ENCODE measurements at places on chromosomes 7 and 10.

DNA sequence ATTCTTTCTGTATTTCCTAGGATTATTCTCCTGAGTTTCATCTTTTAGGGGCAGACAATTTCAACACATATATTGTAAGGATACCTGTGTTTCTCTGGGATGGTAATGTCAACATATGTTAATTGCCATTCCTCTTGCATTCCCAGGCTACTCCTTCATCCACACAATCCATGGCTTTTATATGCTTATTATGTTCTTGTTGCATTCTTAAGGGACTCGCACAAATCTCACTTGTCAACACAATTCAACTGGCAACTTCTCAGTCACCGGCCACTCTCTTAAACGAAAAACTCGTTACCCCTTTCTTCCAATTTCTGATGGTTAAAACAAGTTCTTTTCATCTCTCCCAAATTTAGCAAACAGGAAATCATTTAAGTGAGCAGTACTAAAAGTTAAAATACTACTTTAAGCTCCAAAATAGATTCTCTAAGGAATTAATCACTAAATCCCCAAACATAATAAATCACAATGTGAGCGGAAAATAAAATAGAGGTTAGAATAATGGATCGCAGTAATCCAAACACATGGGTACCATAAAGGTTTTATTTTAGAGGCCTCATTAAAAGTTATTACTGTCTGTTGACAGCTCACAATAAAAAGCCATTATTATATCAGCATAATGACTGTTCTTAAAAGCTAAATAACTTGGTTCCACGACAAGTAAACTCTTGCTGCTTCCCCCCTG is 223.2 kb downstream of the ELMO1 start:
- DNase-seq: no peak

GRCh38 chr7:2838873-2839578 is 5.1 kb downstream of the GNA12 start:
- DNase-seq: no peak

GRCh38 chr10:125772112-125772863 is 3.3 kb downstream of the MMP21 start:
- DNase-seq: no peak

GRCh38 chr7:121109145-121109544 is 120.6 kb downstream of the CPED1 start:
- DNase-seq: no peak

GRCh38 chr10:74981831-74982633 is 129.4 kb upstream of the SAMD8 start:
- DNase-seq: no peak

- no peak for DNase-seq
Observed at GRCh38 chr7:116859323-116859722, 3.1 kb upstream of the CAPZA2 start.

- DNase-seq: no peak
Observed at GRCh38 chr10:97210543-97210960, 24.8 kb upstream of the SLIT1 start.

DNA sequence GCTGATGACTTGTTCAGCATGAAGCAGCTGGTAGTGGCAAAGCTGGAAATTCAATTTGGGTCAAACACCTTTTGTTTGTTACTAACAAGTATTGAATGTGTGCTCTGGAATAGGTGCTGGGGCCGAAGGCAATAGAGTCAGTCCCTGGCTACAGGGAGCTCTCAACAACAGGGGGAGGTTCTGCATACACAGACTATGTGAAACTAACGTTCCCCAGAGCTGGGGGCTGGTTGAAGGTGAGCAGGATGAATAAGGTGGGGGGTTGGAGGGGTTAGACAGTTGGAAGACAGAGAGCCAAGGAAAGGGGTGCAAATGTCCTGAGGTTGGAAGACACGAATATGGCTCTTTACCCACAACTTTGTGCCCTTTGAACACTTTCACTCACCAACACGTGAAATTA is 84.1 kb upstream of the PLPP4 start:
- no peak for DNase-seq

GRCh38 chr10:100970914-100971811 is 1.9 kb downstream of the SEMA4G start:
- no peak for DNase-seq

GRCh38 chr10:30422151-30422695 is 11.8 kb upstream of the MAP3K8 start:
- DNase-seq: no peak

- DNase-seq: no peak
Observed at GRCh38 chr7:45347804-45348203, 190.2 kb downstream of the RAMP3 start.

DNA sequence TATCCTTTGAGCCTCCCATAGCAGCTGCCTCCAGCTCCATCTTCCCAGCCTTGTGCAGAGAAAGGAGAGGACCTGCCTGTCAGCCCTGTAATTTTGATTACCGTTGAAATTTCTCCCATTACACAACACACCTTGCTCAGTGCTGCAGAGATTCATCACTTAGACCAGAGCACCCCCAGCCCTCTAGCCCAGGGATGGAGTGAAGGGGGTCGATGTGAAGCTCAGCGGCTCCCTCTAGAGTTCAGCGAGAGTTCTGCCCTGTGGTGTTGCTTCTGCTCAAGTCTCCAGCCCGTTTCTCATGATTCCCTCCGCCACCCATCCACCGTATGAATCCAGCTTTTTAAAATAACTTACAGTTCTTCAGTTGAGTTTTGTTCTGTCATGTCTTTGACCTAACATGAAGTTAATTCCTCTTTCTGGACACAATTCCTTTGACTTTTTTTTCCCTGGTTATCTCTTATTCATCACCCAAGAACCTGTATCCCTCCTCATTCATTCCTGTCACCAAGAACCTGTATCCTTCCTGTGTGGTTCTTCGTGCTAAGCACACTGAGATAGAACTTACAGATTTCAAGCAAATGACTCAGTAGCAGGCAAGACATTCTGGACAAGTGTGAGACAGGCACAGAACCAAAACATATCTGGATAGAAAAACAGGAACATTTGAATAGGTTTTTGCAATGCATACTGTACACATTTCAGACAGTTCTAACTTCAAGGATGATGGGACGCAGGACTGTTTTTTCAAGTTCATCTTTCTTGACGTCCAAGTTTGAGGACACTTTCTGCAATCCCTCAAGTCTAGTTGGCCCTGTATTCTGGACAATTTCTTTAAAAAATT is 35.0 kb upstream of the ZNF32 start:
- no peak for DNase-seq

- DNase-seq: no peak
Observed at GRCh38 chr7:121515630-121516401, 119.7 kb upstream of the FAM3C start.

GRCh38 chr10:95326396-95326795 is 35.6 kb upstream of the PDLIM1 start:
- DNase-seq: no peak

DNA sequence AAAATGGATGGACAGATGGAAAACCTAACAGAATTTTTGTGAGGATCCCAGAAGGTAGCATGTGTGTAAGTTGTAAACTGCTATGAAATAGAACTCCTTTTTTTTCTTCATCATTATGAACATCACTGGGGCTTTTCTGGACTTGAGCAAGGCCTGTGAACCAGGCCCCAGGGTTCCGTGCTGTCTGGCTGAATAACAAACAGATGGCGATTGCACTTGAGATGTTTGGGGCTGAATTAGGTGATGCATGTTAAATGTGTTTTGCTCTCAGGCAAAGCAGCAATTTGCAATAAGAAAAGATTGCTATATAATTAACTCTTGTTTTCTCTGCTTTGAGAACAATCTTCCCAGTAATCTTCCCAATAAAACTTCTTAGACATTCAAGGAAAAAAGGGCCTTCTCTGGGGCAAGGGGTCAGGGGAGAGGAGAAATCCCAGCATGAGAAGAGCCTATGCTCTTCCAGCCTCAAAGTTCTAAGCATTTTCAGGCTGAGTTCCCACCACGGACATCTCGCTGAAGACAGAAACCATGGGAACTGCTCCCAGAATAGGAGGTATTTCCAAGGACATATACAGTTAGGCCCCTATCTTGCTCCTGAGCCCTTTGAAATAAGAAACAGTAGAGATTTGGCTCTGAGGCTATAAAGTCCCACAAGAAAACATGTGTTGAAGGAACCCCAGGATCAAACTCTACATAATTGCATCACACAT is 98.7 kb downstream of the ITIH5 start:
- DNase-seq: no peak

DNA sequence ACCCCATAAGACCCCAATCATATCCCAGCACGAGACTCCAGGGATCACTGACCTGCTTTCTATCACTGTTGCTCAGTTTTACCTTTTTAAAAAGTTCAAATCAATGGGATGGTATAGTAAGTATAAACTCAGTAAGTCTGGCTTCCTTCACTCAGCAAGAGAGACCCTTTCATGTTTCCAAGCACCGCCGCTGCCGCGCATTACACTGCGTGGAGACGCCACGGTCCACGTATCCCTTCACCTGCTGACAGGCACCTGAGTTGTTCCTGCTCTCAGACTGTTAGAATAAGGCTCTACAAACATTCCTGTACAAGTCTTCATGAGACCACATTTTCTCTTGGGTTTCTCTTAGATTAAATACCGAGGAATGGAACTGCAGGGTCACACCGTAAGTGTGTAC is 28.3 kb downstream of the MAD1L1 start:
- peak; percentile 54 for DNase-seq

DNA sequence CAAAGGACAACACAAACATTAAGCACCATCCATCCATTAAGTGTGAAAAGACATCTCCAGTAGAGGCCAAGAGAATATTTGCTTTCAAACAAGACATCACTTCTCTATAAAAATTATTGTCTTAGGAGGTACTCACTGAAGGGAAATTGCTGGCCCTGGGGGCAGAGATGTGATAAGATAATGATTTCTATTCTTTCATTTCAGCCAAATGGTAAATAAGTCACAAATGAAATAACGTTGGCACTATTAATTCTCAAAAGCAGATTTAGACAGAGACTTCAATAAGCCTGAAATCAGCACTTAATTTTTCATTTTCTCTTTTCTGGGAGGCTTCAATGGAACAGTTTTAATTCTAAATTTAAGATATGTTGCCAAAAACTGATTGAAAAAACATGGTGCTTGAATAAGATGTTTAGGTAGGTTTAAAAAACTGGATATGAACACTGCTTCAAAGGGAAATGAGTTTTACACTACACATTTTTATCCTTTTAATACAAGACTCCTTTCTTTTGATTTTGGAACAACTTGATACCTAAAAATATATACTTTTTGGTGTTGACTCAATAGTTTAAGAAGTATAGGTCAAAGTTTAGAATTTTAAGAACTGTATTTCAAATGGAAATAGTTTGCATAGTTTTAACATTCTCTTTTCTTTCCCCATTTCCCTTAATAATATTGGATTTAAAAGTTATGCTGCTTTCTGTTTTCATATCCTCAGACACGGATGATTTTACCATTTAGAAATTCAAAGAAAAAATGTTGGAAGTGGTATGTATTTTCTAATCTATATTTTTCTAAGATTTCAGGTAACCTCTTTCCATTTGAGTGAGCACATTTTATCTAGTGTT is 204.0 kb downstream of the AHR start:
- no peak for DNase-seq

DNA sequence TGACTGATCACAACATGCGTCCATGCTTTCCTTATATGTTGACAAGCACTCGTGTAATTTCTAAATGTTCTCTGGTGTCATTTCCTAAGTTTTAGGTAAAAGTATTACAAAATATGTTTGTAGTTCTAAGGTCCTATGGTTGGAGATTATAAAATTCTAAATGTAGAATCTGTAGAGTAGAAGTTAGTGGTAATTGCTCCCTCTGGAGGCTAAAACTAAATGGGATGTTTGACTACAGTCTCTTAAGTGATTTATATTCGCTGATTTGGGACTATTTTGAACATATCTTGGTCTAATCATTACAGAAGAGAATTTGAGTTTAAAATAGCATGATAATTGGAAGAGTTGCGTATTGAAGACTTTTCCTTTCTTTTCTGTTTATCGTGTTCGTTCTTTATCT is 74.1 kb downstream of the ZMYND11 start:
- DNase-seq: no peak

- no peak for DNase-seq
Observed at GRCh38 chr10:102675666-102676533, 31.6 kb downstream of the TRIM8 start.

DNA sequence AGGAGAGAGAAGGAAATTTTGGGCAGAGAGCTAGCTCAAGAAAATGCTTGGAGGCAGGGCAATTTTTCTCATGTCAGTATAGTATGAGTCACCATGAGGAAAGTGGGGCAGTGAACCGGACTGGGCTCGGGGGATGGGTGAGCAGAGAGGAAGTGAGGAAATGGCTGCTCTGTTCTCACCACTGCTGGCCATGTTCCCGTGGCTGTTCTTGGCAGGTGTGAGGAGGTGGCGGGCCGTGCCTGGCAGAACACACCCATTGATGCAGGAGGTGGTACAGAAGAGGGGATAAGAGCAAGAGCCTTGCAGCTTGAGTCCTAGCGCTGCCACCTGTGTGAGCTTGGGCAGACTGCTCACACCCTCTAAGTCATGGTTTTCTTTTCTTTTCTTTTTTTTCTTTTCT is 304.4 kb upstream of the LYZL1 start:
- peak; percentile 91 for DNase-seq

DNA sequence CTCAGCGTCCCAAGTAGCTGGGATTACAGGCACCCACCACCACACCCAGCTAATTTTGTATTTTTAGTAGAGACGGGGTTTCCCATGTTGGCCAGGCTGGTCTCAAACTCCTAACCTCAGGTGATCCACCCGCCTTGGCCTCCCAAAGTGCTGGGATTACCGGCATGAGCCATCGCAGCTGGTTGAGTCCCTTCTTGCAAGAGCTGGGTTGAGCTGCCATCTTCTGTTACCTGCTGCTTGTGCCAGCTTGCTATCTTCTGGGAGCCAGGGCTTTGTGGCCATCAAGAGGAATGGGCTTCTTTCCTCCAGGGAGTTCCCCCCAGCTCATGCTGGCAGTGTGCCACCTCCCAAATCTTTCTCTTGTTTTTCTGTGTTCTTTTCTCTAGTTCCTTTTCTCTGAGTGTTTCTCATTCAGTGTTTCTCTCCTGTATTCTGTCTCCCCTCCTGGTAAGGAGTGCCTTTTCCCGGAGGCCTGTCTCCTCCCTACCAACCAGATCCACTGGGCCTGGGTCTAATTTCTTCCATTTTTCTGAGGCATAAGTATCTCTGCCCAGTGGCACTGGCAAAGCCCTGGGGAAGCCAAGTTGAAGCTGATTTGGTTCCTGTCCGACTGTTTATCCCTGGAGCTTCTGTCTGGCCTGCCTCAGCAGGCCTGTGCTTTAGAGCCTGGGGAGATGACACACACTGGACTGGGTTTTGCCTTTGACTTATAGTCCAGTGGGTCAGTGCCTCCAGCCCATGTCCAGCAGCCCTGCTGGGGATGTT is 3.7 kb downstream of the DBNL start:
- DNase-seq: no peak

GRCh38 chr7:122626785-122627184 is 72.1 kb downstream of the RNF133 start:
- DNase-seq: no peak

- no peak for DNase-seq
Observed at GRCh38 chr7:135519233-135519688, 9.4 kb upstream of the CNOT4 start.
